NCI-H774 (cell line): ENCODE measurements at places on chromosomes 3 and 15.
A peak's percentile ranks its signal among the peaks of the same experiment; 100 is the strongest.

DNA sequence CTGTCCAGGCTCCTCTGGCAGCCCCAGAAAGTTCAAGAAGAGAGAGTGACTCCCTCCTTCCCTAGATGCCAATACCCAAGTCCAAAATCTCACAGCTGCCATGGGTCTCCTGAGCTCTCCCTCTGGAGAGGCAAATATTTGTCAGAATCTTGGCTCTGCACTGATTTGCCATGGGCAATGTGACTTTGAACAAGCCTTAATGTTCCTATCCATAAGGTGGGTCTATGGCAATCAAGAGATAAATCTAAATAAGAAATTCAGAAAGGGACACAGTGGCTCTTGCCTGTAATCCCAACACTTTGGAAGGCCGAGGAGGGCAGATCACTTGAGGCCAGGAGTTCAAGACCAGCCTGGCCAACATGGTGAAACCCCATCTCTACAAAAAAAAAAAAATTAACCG lies 12.4 kb upstream of the WNT7A start:
- DNase-seq, result no peak

GRCh38 chr15:72770673-72771328 lies 12.8 kb downstream of the ADPGK start:
- DNase-seq, result no peak

DNA sequence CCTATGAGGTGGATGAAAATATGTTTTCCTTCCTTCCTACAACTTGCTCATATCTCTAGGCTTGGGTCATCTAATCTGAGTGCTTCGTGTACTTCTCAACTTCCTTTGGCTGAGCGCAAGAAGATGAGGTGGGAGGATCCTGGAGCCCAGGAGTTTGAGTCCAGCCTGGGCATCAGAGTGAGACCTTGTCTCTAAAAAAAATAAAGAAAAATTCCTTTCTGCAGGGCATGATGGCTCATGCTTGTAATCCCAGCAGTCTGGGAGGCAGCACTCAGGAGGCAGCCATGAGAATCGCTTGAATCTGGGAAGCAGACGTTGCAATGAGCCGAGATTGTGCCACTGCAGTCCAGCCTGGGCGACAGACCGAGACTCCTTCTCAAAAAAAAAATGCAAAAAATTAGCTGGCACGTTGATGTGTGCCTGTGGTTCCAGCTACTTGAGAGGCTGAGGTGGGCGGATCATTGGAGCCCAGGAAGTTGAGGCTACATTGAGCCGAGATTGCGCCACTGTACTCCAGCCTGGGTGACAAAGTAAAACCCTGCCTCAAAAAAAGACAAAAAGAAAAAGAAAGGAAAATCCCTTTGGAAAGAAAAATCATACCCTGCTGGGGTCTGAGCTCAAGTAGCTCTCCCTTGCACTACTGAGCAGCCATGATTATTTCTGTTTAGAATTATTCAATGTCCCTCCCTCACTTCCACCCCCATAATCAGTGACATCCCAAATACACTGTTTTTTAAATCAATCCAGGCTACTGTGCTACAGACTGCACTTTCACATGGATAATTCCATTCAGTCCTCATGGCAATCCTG lies 28.0 kb upstream of the RAB11A start:
- DNase-seq, result no peak

DNA sequence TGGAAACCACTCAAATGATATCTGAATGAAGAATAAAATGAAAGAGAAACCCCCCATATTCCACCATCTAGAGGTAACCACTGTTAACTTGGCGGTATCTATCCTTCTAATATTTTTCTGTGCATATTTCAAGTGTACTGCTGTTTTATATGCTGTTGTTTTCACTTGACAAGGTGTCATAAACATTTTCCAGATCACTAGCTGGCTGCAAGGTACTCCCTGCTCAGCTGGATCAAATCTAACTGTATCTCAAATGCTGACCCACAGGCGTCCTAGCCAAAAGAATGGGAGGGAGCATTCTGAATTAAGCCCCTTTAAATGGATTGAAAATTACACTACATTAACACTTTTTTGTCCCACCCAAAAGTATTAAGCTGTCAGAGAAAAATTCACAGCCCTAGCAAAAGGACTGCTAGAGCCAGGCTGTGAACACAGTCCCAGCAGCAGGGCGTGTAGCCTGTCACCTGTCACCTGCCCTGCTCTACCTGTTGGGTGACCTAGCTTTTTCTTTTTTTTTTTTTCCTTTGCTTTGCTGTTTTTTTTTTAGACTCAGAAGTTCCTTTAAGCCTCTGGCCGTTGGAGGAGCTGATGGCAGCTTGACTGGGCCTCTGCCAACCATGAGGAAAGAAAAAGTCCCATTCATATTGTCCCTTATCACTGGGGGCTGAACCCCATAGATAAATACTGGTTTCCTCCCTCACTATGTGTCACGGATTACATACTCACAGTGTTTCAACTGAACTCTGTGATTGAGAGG lies 93.7 kb upstream of the TSC22D2 start:
- peak; percentile 23 for DNase-seq

- DNase-seq, result no peak
These were observed 155.7 kb downstream of the SLCO3A1 start for GRCh38 chr15:92009162-92009561.

DNA sequence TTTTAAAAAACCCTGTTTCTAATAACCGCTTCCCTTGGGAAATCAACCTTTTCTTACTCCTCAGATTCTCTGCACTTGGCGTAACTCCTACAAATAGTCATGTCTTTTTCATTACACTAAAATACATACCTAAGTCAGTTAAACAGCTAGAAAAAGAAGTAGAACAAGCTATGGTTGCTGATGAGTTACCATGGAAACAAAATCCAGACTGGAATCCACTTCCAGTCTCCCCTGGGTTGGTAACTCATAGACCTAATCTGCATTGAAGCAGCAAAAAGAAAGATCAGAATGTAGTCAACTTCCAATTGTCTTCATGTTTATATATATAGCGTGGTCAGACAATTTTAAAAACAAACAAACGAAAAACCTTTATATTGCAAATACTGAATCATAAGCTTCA lies 260.8 kb upstream of the LRRN1 start:
- DNase-seq, result no peak

- DNase-seq, result no peak
These were observed 357.7 kb downstream of the OTOL1 start for GRCh38 chr3:161854232-161854771.

- peak; percentile 1 for DNase-seq
These were observed 53.9 kb downstream of the C3orf38 start for GRCh38 chr3:88203642-88204055.

GRCh38 chr3:96960661-96961330 lies 146.4 kb downstream of the EPHA6 start:
- no peak for DNase-seq

DNA sequence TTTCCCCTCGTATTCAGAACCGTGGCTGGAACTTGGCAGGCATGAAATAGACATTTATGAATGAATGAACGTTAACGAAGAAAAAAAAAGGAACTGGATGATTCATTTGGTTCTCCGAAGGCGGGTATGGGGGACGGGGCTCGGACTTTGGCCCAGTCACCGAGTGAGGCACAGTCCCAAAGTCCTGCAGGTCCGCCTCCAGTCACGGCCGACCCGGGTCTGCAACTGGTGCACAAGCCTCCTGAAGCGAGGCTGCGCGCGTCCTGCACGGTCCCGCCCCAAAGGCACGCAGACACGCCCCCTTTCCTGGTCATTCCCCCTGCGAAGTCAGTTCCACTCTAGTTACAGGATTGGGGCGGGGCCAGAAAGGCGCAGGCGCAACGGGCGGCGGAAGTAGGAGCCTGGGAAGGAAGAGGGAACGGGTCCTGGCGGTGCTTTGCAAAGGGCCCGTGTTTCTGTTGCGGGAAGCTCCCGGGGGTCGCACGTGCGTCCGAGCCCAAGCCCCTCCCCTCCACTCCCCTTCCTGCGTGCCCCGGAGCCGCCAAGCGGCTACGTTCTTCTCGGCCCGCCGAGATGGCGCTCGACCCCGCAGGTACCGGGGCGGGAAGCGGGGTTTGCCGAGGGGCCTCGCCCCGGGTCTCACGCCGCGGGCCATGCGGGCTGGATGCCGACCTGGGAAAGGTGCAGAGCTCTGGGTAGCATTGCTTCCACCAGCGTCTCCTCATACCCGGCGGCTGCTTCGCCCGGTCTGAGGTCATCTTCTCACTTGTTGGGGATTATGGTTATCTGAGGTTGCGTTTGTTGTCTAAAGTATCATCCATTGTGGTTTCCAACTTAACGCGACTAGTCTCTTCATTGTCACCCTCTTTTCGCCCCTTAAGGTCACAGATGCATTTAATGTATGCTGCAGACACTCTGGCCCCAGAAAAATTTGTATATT lies at the start of gene CMC1:
CMC1 (plus strand) TSS at position 399 of the 940 bp plus-strand sequence; CDS start at position 574, 175 bp downstream.
- DNase-seq, result peak; percentile 91

DNA sequence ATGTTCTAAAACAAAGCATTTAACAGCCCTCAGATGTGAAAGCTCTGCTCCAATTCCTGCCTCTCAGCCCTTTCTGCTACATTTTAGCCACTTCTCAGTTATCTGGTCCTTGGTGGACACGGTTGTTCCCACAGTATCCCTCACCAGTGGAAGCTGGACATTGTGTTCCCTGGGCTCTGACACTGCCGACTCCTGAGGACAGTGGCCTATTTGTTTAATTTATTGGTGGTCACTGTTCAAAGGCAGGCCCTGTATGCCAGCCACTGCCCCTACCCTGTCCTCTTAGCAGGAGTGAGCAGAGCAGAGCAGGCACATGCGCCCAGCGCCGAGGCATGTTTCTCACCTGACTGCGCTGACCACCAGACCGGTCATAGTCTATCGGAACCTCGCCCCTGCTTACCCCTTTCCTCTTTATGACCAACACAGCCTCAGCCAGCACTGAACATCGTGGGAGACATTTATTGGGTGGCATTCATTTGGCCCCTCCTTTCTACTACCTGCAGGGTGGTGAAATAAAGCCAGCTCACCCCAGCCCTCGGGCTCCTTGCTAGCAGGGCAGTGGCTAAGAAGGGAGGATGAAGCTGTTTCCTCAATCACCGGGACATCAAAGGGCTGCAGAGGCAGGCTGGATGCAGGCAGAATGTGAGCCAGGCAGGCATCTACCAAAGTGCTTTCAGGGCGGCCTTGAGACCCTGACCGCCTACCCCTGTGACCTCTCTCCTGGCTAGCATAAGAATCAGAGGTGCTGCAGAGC lies 54.3 kb upstream of the HACD2 start:
- DNase-seq, result no peak

- DNase-seq, result no peak
These were observed 93.3 kb downstream of the RPL39L start for GRCh38 chr3:187046033-187046432.

GRCh38 chr3:160226026-160226907 lies 1.0 kb downstream of the C3orf80 start:
- peak; percentile 46 for DNase-seq

DNA sequence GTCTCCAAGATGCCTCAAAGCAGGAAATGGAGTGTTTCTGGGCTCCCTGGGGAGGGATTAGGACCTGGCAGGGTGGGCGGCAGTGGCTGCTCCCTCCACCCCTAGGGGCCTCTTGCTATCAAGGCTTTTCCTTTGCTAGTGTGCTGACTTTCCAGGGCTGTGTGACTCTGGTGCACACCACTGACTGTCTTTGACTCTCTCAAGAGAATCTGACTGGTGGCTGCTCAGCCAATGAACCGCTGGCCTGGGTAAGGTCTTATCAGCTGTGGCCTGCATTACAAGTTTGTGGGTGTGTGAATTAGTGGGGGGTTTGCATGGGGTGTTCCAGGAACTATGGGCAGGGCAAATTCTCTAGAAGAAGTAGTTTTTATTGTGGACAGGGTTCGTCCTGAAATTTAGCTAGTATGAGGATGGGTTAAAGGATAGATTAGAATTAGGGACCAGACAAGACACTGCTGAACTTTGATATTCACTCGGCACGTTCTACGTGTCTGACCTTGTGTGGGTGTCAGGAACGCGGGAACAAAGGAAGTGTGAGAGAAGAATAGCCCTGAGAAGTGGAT lies 29.5 kb downstream of the SIAH2 start:
- no peak for DNase-seq

DNA sequence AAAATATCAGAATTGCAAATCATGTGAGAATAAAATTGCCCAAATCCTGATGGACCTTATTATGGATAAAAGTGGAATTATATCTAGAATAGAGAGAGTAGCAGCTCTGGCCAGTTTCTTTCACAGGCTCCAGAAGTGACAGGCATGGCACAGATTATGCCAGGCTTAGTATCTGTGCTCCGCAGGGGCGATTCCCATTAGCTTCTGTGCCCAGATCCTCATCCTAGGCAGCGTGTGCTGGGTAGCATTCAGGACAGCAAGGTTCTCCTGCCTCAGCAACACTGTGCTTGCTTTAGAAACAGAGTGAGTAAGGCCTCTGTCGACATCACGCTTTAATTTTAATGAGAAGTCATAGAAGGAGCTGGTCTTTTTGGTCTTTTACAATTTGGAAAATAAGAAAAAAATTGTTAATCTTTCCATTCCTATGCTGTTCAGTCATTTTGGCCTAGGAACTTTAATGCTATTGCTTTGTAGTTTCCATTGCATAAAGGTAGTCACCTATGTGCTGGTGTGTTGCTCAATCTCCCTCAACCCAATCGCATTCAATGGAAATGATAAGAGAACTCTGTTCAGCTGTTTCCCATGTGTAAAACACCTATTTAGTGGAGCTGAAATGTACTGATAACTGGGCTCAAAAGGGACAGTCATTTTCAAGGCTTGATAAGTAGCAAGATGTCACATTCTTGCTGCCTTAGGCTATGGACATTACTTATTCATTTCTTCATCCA lies 770.1 kb downstream of the AGBL1 start:
- no peak for DNase-seq

- DNase-seq, result no peak
These were observed 9.0 kb upstream of the BTLA start for GRCh38 chr3:112508261-112508660.

DNA sequence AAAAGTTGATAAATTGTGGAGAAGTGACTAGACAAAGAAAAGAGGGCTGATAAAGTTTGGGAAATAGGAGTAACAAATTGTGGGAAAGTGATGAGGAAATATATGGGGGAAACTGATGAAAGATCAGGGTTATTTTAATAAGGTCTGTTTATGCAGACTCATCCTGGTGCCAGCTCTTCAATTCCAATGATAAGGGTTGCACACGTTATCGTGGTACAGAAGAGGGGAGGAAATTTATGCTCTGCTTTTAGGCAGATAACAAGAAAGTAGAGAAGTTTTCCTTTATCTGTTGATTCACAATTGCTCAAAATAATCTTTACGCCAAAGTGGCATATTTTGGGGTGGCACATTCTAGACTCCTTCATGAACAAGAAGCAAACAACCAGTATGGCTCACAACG lies 32.1 kb upstream of the LIPC start:
- no peak for DNase-seq

GRCh38 chr3:156687023-156687422 lies 12.6 kb downstream of the TIPARP start:
- no peak for DNase-seq

DNA sequence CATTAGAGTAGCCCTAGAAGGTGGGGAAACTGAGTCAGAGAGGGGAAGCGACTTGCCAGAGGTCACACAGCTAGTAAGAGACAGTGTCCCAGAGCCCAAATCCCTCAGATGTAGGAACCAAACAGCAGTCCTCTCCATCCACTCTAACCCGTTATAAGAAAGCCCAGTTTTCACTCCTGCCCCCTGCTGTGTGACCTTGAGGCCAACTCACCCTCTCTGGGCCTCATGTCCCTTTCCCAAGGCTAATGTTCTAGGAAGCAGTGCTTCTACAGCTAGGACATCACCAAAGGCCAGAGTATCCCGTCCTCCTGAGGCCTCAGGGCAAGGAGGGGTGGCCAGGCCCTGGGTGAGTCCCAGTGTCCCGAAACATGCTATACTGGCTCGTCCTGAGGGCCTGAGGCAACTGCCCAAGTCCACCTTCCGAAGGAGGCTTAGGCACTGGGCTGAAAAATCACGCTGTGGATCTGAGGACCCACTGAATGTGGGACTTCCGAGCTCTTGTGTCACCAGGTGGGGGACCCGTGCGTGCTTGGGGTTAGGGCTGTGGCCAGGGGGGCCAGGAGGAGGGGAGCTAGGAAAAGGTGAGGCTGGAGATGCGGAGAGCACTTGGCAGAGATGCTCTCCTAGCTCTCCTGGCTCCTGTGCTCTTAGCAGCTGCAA lies 109.2 kb upstream of the SLC6A11 start:
- no peak for DNase-seq
